ENCODE measurements at places on chromosomes 2 and 18.

DNA sequence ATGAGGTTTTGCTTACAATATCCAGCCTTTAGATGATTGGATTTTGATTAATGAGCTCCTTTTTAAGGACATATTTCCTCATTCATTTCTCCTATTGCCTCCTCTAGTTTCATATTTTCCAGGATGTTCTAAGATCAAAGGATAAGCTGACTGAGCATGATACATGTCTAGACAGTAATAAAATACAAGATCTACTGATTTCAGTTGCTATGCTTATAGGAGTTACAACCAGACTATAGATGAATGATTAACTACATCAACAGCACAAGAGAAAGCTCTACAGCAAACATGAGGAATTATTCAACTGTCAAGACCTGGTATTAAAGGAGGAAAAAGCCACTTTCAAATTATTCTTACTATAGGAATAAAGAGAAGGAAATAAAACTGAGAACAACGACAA, 85.0 kb upstream of the LINC00305 start:
- DNase-seq, result no peak

DNA sequence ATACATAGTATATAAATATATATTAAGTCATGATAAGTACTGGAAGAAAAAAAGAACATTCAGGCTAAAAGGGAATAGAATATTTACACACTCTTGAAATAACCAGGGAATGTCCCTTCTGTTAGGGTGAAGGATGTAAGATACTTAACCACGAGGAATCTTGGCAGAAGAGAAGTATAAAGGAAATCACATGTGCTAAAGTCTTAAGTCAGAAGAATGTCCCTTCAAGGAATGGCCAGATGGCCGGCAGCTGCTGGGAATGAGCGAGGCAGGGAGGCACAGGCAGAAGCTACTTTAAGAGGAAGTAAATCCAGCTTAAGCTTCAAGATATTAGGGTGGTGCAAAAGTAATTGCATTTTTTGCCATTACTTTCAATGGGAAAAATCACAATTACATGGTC, 5.5 kb downstream of the CCDC102B start:
- no peak for DNase-seq

GRCh38 chr2:61841286-61841685, 12.6 kb downstream of the FAM161A start:
- DNase-seq, result no peak

DNA sequence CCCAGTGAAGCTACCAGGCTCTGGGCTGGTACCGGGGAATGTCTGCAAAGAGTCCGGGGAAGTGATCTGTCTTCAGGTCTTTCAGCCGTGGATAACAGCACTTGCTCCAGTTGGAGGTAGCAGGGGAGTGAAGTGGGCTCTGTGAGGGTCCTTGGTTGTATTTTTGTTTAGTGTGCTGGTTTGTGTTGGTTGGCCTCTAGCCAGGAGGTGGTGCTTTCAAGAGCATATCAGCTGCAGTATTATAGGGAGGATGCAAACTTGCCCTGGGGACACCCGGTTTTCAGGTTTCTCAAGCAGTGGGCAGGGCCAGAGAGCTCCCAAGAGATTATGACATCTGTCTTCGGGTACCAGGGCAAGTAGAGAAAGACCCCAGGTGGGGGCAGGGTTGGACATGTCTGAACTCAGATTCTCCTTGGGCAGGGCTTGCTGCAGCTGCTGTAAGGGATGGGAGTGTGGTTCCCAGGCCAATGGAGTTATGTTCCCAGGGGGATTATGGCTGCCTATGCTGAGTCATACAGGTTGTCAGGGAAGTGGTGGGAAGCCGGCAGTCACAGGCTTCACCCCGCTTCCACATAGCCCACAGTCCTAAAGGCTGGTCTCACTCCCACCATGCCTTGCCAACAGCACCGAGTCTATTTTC, 34.4 kb downstream of the ACAA2 start:
- DNase-seq, result no peak

GRCh38 chr18:79187532-79188277, 118.5 kb downstream of the ATP9B start:
- no peak for DNase-seq

DNA sequence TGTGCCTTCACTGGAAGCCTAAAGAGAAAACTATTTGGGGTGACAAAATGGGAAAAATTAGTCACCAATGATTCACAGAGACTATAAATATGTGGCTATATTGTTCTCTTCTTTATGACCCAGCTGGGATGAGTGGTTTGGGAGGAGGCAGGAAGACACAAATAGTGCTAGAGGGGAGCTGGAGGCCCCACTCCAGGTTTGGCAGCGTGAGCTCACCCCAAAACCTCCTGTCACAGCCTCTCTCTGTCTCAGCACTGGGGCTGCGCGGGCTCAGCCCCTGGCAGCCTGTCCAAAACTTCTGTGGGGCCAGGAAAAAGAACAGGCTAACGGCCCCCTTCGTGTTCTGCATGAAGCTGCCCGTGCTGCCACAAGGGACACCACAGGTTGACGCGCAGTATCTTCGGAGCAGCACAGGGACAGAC, 73.2 kb upstream of the LCLAT1 start:
- no peak for DNase-seq

GRCh38 chr2:9741110-9741509, 102.2 kb upstream of the TAF1B start:
- no peak for DNase-seq

GRCh38 chr2:62895632-62896009, 155.0 kb upstream of the OTX1 start:
- DNase-seq, result no peak

- DNase-seq, result no peak
Observed at GRCh38 chr2:23767876-23768621, 158.9 kb downstream of the ATAD2B start.

DNA sequence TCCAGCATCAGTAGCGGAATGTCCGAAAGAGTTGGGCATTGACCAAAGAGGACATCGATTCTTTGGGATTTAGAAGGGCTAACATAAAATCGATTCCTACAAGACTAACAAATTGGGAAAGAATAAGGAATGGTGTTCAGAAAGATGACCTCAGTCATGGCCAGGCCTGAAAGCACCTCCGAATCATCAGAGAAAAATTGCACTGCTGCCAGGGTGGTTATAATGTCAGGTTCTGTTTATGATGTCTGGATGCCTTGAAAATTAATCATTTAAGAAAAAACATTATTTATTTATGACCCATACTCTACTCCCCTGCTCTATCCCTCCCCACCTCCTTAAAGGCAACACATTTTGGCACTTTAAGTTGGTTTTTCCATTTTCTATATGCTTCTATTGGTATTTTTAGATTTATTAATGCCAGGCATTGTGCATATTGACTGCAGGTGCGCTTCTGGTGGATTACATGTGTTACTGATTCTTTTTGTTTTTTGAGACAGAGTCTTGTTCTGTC, 104.7 kb downstream of the MYCN start:
- DNase-seq, result no peak

DNA sequence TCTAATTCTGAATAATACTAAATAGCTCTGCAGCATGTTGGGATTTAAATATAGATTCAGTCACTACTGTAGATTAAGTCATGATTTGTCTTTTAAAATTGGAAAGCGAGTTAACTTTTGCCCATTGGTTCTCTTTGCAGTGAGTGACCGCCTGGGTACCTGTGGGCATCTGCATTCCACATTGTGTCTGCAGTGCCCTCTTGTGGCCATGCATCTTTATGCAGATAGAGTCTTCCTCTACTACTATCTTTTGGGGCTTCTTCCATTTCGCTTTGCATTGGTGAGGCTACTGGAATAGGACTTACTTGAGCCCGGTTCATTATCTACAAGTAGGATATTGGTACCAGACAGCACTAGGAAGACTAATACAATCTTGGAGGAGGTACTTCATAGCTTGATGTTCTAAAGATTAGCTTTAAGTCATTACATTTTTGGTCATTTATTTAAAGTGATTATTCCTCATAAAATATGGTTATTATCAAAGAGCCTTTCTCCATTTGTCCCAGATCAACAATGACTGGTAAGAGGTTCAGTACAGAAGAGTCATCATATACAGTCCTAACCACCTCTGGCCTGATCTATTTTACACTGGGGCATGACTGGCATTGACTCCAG, 203.0 kb downstream of the SOCS6 start:
- no peak for DNase-seq

Data from osteocyte (in vitro differentiated cells).